G401 (cell line): ENCODE measurements at places on chromosomes 12 and 14. TPM values are rescaled to one million over a fixed set of nuclear protein-coding genes. Genes with fewer than 3 reads are reported as not detected.

DNA sequence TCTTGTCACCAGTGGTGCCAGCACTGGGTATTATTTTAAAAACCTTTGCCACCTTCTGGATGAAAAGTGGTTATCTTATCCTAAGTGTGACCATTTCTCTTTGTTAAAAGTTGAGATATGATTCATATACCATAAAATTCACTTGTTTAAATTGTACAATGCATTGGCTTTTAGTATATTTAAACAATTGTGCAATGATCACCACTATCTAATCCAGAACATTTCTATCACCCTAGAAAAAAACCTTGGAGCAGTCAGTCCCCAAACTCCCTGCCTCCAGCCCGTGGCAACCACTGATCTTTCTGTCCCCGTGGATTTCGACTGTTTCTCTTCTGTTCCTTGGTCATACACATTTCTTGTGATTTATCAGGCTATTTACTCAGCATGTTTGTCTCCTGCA, 28.3 kb downstream of the SH2B3 start:
- DNase-seq = no peak

DNA sequence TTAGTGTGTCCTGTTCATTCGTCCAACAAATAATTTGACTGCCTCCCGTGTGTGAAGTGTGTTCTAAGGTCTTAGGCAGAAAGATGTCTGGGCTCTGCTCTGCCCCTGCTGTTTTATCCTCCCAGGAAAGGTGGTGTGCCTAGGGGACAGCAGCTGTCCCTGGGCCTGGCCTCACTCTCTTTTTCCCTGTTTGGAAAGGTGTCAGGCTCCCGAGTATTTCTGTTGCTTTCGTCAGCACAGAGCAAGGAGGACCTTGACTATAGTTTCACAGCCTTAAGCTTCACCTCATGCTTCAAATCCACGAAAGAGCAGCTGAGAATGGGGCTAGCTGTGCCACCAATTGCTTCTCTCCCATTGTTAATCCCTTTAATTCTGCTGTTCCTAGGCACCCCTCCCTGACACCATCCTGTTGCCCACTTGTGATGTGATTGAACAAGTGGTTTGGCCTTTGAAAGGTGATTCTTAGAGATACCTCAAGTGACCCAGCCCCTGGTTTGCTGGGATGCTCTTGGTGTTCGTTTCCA, 54.2 kb downstream of the TGFB3 start:
- no peak for DNase-seq

GRCh38 chr14:24232645-24233537, at the start of gene GMPR2:
Gene GMPR2 (plus strand): TSS chr14:24232929. CDS start chr14:24233254, 325 bp downstream.
- no peak for DNase-seq

DNA sequence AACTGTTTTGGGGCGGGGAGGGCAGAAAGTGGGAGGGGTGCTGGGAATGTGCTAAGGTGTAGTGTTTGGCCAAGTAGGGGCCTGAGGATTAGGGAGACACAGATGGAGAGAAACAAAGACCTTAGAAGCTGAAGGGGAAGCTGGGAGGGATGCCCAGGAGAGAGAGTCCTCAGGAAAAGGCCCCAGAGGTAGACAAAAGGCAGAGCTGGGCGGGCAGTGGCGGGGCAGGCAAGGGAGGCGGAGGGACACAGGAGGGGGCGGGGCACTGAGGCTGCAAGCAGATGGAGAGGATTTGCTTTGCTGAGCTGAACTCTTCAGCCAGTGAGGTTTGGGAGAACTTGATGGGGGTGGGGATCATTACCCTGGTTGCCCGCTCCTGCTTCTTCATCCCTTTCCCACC, 2.8 kb downstream of the PTMS start:
- peak; percentile 85 for DNase-seq

DNA sequence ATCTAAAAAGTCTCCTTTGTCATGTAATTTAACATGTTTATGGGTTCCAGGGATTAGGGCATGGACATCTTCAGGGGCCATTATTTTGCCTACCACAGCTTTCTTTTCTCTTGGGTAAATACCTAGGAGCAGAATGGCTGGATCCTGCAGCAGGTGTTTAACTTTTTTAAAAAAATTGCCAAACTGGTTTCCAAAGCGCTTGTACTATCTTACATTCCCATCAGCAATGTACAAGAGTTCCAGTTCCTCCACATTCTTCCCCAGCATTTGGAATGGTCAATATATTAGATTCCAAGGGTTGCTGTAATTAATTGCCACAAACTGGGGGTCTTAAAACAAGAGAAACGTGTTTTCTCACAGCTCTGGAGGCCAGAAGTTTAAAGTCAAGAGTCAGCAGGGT, 27.7 kb upstream of the MYL2 start:
- no peak for DNase-seq

CHGA gene
- 0.24 TPM in 1 of 2 replicates, not detected in the other for total RNA-seq

TESPA1 gene
- not detected in 2 replicates for total RNA-seq

KRT74 gene
- total RNA-seq = not detected in 2 replicates
